Naive thymus-derived CD4-positive, alpha-beta T cell (primary cell): ENCODE measurements at places on chromosomes 16 and 17. TPM values are rescaled to one million over a fixed set of nuclear protein-coding genes. Genes with fewer than 3 reads are reported as not detected.

WIPI1 gene
- 1.7 TPM for polyA plus RNA-seq

GAS7 gene
- 0.31 TPM for polyA plus RNA-seq

MNT gene
- polyA plus RNA-seq, result 0.65 TPM

CAPNS2 gene
- polyA plus RNA-seq, result not detected
